H1 (cell line): ENCODE measurements at places on chromosomes 7 and 10. TPM values are rescaled to one million over a fixed set of nuclear protein-coding genes. Genes with fewer than 3 reads are reported as not detected.

The POLR3A gene
- 35.8 and 38.6 TPM in 2 replicates for total RNA-seq

The CYP2C19 gene
- not detected in 2 replicates for total RNA-seq

The GRM8 gene
- total RNA-seq: 2.8 and 3.7 TPM in 2 replicates

The GPR22 gene
- not detected in 2 replicates for total RNA-seq

The SPDYE8 gene
- not detected in 2 replicates for total RNA-seq

The CAMK2B gene
- total RNA-seq: 0.15 and 0.17 TPM in 2 replicates

The AKR1C8 gene
- not detected in 2 replicates for total RNA-seq

The DYDC2 gene
- 3.5 and 5.2 TPM in 2 replicates for total RNA-seq

The UNCX gene
- not detected in 2 replicates for total RNA-seq

The TAS2R40 gene
- not detected in 2 replicates for total RNA-seq

The TRPV6 gene
- 0.48 and 0.52 TPM in 2 replicates for total RNA-seq

The PHKG1 gene
- total RNA-seq: 0.61 TPM in 1 of 2 replicates, not detected in the other

The ADAMTS14 gene
- total RNA-seq: 2.3 TPM in 2 replicates

The INA gene
- total RNA-seq: 17.4 and 18.1 TPM in 2 replicates

The ITPRIP gene
- 16.9 and 17.1 TPM in 2 replicates for total RNA-seq

The TAS2R41 gene
- not detected in 2 replicates for total RNA-seq

The DRGX gene
- not detected in 2 replicates for total RNA-seq

The PPP1R3C gene
- total RNA-seq: 1.3 and 1.7 TPM in 2 replicates

The CALCR gene
- total RNA-seq: 3.0 and 3.6 TPM in 2 replicates

The SPDYE1 gene
- total RNA-seq: not detected in 2 replicates

The AS3MT gene
- total RNA-seq: 10.3 and 10.4 TPM in 2 replicates

The TFR2 gene
- total RNA-seq: 4.9 and 5.7 TPM in 2 replicates

The MYL7 gene
- total RNA-seq: 3.3 and 3.6 TPM in 2 replicates

The C10orf62 gene
- not detected in 2 replicates for total RNA-seq
